ENCODE measurements at places on chromosomes 4 and X.

- DNase-seq, result no peak
Measured at GRCh38 chr4:172152284-172152683, 339.1 kb downstream of the GALNTL6 start.

DNA sequence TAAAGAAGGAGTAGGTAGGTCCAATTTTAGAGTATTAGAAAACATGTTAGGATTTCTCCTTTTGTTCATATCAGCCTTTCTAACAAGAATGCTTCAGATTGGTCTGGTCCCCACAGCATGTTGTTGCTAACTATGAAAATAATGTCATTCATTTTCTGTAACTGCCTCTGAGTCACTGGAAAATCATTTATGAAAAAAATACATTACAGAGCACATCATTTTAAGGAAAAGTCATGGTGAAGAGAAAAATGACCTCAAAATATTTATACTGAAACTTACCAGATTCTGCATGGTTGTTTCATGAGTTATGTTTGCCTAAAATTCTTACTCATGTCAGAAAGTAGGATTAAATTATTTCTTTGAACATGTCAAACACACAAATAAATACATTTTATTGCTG lies 35.2 kb downstream of the DTHD1 start:
- no peak for DNase-seq

DNA sequence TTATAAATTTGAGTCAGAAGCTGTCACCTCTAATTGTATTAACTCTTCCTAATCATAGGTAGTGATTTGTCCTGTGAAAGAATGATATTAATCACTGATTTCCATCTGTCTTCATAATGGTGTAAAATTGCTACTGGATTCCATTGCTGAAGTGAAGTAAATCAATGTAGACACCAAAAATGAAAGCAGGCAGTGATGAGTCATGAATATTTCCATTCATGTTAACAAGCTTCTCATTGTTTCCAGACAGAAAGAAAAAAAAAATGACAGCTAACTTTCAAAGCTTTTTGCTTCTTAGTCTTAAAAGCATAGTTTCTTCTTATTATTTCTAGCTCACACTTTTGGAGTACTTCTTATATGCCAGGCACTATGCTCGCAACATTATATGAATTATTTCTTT lies 21.5 kb downstream of the FAM114A1 start:
- no peak for DNase-seq

DNA sequence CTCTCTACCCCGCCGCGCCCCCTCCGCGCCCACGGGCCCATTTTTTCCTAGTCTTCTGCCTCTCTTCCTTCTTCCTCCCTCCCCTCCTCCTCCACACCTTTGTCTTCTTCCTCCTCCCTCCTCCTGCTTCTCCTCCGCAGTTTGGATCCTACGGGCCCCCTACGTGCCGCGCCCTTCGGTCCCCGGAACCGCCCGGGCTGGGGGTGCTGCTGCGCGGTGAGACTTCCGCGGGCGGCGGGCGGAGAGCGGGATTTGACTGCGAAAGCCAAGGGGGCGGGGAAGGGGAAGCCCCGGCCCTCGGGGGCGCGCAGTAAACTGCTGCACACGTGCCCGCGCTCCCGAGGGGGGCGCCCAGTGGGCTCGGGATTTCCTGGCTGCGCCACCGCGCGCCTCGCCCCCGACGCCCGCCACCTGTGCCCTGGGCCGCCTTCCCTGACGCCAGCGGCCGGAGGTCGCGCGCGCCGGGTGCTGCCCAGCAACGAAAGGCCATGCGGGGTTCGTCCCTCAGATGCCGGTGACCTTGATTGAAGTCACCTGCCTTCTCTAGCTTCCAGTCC lies 3.3 kb upstream of the NKX3-2 start:
- no peak for DNase-seq

DNA sequence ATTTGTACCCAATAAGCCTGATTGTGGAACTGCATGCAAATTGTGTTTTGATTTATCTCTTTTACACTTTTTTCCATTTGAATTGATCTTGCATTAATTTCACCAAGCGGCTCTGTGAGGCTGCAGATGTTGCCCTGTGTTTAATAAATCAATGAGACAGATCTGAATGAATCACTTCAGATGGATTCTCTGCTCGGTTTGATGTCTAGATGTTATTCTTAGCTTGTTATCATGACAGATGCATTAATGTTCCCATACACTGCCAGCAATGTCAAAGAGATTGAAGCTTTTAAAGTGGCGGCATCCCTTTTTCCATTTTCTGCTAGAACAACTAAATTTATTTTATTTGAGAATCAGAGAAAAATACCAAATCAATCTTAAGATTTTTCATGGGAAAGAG lies 6.3 kb downstream of the DACH2 start:
- DNase-seq, result no peak

- DNase-seq, result no peak
Measured at GRCh38 chrX:140580478-140580877, 75.6 kb upstream of the SOX3 start.

GRCh38 chr4:138540056-138540800 lies 298.1 kb upstream of the SLC7A11 start:
- no peak for DNase-seq

DNA sequence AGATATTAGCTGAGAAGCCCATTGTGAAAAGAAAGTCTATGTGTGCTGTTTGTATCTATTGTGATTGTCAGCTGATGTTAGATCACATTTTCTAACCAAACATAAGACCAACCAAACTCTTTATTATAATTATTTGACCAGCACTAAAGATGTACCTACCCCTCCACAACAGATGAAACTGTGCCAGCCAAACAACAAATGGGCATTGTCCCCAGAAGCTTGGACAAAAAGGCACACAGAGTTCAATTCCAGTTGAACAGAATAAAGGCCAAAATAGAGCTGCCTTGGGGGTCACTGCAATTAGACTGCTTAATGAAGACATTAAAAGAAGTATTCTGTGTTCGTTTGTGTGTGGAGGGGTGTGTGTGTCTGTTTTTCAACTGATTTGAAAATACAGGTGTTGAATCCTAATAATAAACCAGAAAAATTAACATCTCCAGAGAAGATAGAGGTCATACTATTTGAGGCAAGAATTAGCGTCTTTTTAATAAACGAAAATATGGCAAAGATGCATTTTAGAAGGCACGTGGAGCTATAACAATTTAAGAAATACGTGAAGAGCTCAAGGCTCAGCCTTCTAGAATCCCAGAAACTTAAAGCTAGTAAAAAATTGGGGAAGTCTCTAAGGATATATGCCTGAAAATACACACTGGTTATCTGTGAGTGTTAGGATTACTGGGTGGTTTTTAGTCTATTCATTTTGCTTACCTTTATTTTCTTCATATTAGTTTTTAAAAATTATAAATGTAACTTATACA lies 2.2 kb downstream of the SPP1 start:
- no peak for DNase-seq

DNA sequence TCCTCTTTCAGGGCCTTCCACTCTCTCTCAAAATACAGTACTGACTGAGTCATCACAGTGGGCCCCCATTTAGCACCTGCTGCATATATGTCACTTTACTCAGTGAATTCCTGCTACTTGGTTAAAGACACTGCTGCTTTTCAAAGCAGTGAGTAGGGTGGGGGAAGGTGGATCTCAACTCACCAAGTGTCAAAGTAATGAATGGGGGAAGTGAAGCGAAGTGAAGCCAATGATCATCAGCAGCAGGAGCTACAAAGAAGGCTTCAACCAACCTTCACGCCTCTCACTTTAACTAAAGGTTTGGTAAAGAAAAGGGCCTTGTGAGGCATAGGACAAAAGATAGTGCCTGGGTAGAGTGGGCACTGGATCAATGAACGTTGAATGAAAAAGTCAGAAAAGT lies 424.1 kb downstream of the SMARCA1 start:
- no peak for DNase-seq

DNA sequence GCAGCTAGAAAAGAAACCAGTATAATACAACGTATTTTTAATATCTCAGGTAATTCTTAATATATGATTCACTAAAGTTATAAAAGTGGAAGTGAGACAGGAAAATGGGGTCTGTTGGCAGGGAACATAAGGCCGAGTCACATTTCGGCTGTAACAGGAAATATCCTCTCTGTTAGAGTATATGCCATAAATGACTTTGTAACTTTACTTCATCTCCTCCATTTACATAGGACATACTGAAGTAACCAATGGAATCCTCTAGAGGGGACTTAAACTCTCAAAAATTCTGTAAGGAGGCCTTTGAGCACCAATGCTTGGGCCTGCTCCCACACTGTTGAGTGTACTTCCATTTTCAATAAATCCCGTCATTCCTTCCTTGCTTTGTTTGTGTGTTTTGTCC lies 71.3 kb downstream of the ANKRD17 start:
- DNase-seq, result no peak

DNA sequence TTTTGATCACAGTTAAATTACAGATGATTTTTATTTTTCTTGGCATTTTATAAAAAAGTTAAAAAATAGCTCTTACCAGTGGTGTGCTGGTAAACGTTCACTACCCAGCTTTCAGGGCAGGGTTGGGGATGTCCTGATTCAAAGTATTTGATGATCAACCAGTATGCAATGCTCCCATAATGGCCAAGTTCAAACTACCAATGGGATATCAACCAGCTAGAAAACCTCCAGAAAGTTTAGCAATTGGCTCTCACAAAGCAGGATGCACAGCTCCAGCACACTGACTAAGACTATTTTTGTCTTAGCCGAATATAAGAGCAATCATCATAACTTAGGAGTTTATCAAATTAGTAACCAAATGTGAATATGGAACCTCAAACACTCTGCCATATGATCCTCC lies 108.0 kb upstream of the PDE5A start:
- DNase-seq, result no peak

- DNase-seq, result no peak
Measured at GRCh38 chr4:138592796-138593195, 350.6 kb upstream of the SLC7A11 start.

DNA sequence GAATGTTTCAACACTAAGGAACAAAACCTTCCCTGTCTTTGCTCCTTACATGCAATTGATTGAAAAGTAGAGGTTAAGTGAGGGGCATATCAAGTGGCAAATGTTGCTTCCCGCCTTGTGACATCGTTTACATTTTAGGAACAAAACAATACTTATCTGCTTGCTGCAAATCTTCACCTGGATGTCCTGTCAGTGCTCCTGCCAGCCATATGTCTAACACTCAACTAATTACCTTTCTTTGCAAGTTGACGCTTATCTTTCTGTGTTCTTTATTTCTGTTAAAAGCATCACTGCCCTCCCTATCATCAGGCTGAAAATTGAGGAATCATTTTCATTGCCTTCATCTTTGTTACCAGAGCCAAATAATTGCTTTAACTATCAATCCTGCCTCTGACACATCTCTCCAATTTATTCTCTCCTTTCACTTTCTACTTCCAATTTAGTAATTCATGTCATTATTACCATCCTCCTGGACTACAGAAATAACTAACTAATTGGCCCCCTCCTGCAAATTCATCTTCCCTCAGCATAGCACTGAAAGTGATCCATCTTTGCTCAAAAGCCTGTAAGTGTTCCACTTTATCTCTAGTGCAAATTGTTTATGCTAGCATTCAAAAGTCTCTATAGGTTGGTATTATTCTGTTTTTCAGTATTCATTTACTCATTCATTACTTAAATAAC lies 298.7 kb upstream of the ATOH1 start:
- no peak for DNase-seq

- DNase-seq, result no peak
Measured at GRCh38 chrX:46957297-46957696, 45.1 kb downstream of the JADE3 start.

DNA sequence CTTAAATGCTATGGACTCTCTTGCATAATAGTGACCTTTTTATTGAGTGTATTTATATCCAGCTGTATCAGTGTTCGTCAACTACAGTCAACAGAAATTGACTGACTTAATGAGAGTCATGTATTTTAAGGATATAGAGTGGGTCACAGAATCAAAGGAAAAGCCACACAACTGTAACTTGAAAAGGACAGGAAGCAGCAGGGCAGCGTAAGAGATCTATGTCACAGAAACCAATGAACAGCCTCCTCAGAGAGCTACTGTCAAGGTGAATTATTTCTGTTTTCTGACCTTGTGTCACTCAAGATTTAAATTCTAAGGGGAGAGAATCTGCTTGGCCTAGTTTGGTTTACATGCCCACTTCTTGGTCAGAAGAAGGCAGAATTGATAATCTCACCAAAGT lies 94.1 kb upstream of the FRAS1 start:
- DNase-seq, result no peak

DNA sequence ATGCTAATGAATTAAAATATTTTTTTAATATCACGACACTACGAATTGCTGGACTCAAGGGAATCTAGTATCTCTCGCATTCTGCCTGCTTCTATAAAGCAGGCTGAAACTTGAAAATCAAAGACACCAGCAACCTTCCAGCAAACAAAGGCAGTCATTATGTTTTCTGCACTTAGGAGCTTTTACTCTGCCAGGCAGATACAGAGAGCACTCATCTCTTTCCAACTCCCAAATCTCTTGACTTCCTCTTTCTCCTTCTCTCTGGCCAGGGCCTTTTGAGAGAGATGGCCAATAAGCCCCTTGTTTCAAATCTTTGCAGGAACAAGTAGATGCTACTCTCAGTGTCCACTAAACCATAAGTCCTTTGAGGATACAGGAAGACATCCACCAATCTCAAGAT lies 95.2 kb upstream of the KLF3 start:
- DNase-seq, result no peak

- DNase-seq, result no peak
Measured at GRCh38 chr4:94689155-94689860, 68.4 kb upstream of the BMPR1B start.

- no peak for DNase-seq
Measured at GRCh38 chrX:150366951-150367545, 3.9 kb downstream of the MAMLD1 start.

GRCh38 chr4:143025081-143025704 lies 159.5 kb upstream of the USP38 start:
- no peak for DNase-seq

GRCh38 chrX:51876441-51876840 lies 17.0 kb upstream of the MAGED1 start:
- no peak for DNase-seq

DNA sequence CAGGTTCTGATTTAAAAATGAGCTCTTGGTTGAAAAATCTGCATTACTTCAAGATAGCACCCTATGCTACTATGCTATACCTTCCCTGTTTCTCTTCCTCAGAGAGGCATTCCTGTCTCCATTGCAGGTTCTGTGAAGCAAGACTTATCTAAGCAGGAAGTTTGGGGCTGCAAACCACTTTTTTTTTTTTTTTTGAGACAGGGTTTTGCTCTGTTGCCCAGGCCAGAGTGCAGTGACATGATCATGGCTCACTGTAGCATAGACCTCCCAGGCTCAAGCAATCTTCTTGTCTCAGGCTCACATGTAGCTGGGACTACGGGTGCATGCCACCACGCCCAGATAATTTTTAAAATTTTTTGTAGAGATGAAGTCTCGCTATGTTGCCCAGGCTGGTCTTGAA lies 4.0 kb upstream of the CCNG2 start:
- no peak for DNase-seq

GRCh38 chr4:189232274-189232673 lies 708.4 kb upstream of the FRG1 start:
- DNase-seq, result no peak

DNA sequence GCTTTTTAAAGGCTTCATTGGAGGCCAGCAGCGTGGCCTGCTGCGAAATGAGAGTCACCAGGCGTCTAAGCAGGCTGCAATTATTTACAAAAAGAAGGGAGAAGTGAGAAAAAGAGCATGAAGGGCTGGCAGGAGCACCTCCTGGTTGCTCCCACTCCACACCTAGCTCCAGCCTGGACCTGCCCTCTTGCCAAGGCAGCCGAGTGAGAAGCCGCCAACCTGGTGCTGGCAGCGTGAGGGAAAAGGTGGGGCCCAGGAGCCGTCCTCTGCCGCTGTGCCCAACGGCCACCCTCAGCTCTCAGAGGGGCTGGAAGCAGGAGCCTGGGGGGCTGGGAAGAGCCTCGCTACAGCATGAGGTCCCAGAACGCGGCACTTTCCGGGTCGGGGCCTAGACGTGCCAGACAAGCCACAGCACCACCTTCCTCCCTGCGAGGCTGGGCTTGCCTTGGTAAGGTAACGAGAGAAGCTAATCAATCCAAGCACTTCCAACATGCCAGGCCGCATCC lies 16.3 kb downstream of the SLC6A8 start:
- no peak for DNase-seq
